ENCODE measurements at places on chromosomes 12 and 14.

DNA sequence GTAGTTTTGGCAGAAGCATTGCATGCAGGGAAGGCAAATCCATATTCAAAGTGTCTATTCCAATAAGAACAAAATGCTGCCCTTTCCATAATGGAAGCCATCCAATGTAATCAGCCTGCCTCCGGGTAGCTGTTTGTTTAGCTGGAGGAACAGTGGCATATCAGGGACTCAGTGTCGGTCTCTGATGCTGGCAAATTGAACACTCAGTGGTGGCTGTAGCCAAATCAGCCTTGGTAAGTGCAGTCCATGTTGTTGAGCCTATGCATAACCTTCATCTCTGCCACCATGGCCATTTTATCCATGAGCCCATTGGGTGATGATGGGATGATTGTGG lies 147.8 kb upstream of the MAX start:
- DNase-seq = no peak

DNA sequence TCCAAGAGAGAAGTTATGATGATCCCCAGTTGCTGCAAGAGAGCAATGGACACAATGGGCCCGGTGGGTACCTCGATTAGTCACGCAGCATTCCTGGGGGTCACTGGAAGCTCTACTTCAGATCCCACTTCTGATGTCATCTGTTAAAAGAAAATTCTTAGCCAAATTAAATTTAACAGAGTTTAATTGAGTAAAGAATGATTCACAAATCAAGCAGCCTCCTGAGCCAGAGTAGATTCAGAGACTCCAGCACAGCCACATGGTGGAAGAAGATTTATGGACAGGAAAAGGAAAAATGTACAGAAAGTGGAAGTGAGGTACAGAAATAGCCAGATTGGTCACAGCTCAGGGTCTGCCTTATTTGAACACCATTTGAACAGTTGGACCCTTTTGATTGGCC lies 107.5 kb downstream of the SPTSSA start:
- no peak for DNase-seq

GRCh38 chr12:70317781-70318180 lies 48.3 kb upstream of the KCNMB4 start:
- DNase-seq = no peak

DNA sequence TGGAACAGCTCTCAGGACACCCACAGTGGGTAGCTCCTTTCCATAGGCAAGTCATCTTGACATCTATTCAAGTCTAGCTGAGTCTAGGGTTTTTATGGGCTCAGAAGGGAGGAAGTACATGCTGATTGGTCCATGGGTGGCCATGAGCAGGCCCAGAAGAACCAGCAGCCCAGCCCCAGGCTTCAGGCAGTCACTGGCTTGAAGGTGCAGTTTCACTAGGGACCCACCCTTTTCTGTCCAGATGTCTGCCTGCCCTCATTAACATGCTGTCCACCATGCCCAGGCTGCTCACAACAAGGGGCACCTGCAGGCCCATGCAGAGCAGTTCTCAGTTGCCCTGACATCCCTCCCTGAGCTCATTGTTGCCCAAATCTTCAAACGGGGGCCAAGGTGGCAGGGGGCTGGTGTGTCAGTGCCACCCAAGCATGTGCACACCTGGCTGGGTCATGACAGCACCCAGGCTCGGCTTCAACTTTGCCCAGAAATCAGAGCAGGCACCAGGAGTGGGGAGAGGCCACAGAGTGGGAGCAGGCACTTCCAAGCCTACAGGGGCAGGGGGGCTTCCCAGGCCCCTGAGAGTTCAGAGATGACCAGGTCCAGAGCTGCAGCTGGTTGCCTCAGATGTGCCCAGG lies 18.7 kb upstream of the LGR5 start:
- no peak for DNase-seq

- DNase-seq = no peak
Observed at GRCh38 chr12:56385873-56386272, 23.2 kb upstream of the APOF start.

DNA sequence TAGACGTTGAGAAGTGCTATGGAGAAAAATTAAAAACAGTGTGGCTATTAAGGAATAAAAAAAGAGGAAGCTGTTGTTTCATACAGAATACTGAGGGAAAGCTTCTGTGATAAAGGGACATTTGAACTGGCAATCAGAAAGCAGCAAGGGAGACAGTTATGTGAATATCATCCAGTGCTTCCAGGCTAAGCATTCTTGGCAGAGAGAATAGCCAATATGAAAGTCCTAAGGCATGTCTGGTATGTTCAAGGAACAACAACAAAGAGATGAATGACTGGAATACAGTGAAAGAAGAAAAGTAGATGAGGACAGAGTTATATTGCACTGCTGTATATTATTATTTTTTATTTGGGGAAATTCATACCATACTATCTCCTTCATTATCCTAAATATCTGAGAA lies 23.9 kb downstream of the SCAF11 start:
- no peak for DNase-seq

DNA sequence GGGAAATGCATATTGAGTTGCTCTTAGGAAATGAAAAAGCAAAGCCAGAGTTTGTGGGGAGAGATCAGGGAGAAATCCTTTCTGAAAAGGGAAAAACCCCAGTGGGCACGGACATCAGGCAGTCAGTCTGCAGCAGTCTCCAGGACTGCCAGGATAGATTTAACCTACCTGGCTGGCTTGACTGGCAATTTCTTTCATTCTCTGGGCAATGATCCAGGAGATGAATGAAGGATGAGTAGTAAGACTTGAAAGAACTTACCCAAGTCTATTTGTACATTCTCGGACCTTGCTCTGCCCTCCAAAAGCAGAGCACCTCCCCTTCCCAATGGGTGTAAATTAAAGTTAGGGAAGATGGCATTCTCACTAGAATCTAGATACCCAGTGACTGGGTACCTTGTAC lies 42.9 kb downstream of the CMAS start:
- DNase-seq = no peak

DNA sequence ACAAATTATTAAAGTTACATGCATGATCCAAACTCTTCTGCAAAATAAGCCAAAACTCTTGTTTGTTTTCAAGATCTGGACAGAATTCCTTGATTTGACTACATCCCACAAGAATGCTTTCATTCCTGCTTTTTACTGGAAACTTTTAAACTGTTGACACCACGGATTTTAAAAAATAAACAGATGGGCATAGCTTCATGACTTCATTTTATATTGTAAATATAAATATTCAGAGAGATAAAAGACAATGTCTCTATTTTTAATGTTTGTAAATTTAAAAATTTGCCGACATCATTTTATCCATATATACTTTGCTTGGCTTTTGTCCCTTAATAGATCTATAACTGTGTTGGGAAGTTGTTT lies 134.3 kb upstream of the DCN start:
- DNase-seq = no peak

DNA sequence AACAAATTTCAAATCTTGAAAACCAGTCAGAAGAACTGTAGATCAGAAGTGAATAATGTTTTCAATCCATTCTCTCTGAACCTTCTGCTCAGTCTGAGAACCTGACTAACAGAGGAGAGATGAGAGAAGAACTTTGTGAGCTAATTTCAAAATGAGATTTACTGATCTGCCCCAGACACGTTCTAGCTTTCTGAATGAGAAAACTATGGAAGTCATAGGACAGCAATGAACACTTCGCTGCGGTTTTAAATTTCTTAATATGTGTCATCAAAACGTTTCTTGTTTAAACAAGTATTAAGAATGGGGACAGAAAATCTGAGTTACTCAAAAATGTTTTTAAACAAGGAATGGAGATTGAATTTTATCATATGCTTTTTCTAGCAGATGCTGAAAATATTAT lies 66.6 kb upstream of the FAR2 start:
- DNase-seq = no peak

GRCh38 chr14:37697489-37698121 lies 102.2 kb downstream of the TTC6 start:
- DNase-seq = peak; percentile 3

GRCh38 chr14:23481362-23481970 lies 12.0 kb downstream of the NGDN start:
- DNase-seq = no peak

DNA sequence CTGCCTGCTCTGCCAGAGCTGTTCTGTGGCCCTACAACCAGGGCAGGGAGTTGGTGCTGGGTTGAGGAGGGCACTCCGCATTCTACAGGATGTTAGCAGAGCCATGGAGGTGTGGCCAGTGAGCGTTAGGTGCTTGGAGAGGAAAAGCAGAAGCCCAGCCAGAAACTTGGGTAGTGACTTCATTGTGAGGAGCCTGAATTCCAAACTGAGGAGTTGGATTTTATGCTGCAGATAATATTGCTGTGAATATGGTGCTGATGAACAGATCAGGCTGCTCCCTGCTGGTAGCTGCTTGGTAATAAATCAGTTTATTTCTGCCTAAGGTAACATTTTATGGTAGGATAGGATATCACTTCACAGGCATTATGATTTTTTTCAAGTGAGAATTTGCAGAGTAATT lies 7.1 kb upstream of the CCDC175 start:
- no peak for DNase-seq

DNA sequence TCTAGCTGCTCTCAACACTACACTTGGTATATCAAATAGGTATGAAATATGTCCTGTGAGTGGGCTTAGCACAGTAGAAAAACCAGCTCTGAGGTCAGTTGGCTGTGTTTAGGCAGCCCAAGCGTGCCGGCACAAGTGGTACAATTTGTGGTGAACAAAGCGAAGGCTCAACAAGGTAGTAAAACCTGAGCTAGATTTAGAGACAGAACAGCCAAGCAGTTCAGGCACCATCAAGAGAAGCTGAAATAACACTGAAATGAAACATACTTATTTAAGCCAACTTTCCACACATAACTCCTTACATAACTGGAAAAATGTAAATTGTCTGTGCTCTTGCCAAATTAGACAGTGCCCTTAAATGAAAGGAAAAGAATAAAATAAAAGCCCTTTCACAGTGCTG lies 596.8 kb upstream of the FBXO33 start:
- no peak for DNase-seq

DNA sequence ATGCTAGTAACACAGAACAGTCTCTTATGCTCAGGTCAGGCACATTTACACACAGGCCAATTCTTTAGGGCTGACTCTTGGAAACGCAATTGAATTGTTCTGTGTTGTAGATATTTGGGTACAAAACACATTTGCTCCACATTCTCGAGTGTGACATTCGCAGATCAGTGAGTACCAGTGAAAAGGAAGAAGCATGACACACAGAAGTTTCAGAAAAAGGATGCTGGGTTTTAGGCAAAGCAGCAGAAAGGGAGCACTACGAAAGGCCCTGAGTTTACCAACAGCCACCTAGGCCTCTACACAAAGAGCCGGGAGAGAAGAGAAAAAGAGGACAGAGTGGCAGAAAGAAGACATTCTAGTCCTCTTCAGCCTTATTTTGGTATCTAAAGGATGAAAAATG lies 254.4 kb upstream of the BTG1 start:
- DNase-seq = no peak

- peak; percentile 59 for DNase-seq
Observed at GRCh38 chr12:51320695-51321320, 3.2 kb downstream of the BIN2 start.

DNA sequence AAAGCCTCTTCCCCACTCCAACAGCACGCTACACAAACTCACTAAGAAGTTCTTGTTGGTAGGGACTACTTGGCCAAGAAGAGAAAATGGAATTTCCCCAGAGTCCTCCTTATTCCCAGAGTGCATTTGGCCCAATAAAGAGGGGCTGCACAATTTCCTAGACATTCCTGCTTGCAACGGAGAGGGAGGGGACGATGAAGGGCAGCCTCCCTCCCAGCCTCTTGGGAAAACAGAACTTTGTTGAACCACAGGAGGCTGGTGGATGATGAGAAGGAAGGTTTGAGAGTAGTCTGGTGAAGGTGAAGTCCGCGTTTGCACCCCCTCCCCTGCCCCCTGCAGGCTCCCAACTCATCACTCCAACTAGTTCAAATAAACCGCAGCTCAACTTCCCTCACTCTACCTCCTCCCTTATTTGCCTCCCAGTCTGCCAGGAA lies 19.1 kb upstream of the TBX3 start:
- DNase-seq = no peak

GRCh38 chr14:36293824-36294223 lies 26.6 kb downstream of the MBIP start:
- no peak for DNase-seq

DNA sequence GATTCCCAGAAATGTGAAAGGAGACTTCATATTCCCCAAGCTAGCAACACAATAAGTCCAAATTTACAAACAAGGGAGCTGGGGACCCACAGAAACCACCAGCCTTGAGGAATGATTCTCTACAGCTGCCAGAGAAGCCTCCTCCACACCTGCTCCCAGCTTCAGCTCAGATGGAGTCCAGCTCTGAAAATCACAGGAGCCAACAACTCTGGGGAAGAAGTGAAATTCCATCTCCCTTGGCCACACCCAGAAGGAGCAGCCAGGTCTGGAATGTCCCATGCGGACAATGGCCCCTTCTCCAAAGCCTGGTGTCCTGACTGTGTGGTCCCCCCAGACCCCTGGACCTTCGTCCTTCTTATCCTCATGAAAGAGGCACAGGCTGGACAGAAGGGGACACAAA lies 45.4 kb downstream of the SYNE3 start:
- DNase-seq = no peak

DNA sequence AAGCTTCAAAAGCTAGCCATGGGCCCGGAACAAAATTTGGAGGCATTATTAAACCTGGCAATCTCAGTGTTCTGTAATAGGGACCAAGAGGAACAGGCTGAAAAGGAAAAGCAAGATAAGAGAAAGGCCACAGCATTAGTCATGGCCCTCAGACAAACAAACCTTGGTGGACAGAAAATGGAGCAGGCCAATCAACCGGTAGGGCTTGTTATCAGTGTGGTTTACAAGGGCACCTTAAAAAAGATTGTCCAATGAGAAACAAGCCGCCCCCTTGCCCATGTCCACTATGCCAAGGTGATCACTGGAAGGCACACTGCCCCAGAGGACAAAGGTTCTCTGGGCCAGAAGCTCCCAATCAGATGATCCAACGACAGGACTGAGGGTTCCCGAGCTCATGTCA lies 653.9 kb upstream of the TMEM132C start:
- DNase-seq = no peak

DNA sequence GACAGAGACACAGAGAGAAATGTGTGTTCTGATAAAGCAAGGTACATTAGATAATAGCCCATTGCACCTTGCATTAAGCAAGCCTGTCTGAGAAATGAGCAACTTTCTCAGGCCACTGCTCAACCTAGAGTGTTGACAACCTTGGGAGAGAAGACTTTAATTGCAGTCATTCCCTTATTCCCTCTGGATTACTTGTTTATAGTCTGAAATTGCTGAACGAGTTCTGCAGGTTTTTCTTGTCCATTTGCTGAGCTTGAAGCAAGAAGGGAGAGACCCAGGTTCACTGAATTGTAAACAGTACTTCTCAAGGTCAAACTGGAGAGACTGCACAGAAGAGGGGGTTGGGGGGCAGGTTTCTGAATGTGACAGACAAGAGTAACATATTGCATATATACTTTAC lies 159.4 kb upstream of the PLEKHG7 start:
- DNase-seq = no peak

GRCh38 chr12:69642531-69642930 lies 31.8 kb upstream of the LRRC10 start:
- no peak for DNase-seq
